ENCODE measurements at places on chromosomes 1 and 21. TPM values are rescaled to one million over a fixed set of nuclear protein-coding genes. Genes with fewer than 3 reads are reported as not detected.

Gene NTPCR
- 66.7 TPM for polyA plus RNA-seq

Gene MYCL
- 11.6 TPM for polyA plus RNA-seq

Gene PDC
- 0.36 TPM for polyA plus RNA-seq

Gene PDZK1
- polyA plus RNA-seq: 1.4 TPM

Gene KRTAP13-2
- polyA plus RNA-seq: not detected

Gene SPATA21
- polyA plus RNA-seq: 0.08 TPM

Gene ADAMTSL4
- 20.6 TPM for polyA plus RNA-seq

Gene GJC2
- polyA plus RNA-seq: 2.6 TPM

Gene BTBD8
- polyA plus RNA-seq: 14.1 TPM

Gene KCNA2
- polyA plus RNA-seq: 0.73 TPM

Gene C1orf226
- 5.4 TPM for polyA plus RNA-seq

Gene ANKRD35
- 4.5 TPM for polyA plus RNA-seq

Gene AUNIP
- polyA plus RNA-seq: 3.3 TPM

Gene NKAIN1
- 1.7 TPM for polyA plus RNA-seq

Gene SPRR5
- polyA plus RNA-seq: not detected

Gene NDC1
- polyA plus RNA-seq: 19.8 TPM

Gene METTL13
- 32.8 TPM for polyA plus RNA-seq

Gene GNAT2
- polyA plus RNA-seq: 0.11 TPM

Measured in right lung (tissue), 10 donors.